Cerebellar nuclear complex (tissue), 1 donor: ENCODE measurements at places on chromosomes 7 and 10.

GRCh38 chr10:10849306-10849705 lies 168.4 kb upstream of the CELF2 start:
- DNase-seq, result no peak

DNA sequence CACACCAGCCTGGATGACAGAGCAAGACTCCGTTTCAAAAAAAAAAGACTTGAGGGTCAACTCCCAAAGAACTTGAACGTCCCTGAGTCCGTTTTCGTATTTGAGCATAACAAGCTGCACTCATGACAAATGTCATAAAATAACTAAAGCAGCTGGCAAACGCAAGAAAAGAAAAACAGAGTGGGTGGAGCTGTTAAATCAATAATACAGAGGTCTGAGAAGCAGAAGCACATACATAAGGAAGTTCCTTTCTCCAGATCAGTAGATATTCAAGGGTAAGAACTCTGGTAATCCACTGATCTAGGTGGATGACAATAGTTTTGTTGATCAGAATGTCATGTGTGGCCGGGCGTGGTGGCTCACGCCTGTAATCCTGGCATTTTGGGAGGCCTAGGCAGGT lies 150.1 kb downstream of the FAM107B start:
- no peak for DNase-seq

DNA sequence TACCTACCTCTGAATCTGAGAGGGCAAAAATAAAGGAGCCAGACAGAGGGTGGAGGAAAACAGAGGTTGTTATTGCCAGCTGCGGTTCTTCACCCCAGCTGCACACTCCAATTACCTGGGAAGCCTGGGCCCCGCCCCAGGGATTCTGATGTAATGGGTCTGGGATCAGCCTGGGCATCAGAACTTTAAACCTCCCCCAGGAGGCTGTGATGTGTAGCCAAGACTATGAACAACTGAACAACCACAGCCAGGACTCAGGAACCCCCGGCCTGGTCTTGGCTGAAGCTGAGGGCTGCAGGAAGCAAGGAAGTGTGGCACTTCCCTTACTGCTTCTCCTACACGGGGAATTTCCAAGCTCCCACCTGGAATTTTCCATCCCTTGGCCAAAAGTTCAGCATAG lies 89.3 kb downstream of the HIP1 start:
- DNase-seq, result no peak

GRCh38 chr7:81073931-81074251 lies 155.0 kb upstream of the SEMA3C start:
- DNase-seq, result no peak

DNA sequence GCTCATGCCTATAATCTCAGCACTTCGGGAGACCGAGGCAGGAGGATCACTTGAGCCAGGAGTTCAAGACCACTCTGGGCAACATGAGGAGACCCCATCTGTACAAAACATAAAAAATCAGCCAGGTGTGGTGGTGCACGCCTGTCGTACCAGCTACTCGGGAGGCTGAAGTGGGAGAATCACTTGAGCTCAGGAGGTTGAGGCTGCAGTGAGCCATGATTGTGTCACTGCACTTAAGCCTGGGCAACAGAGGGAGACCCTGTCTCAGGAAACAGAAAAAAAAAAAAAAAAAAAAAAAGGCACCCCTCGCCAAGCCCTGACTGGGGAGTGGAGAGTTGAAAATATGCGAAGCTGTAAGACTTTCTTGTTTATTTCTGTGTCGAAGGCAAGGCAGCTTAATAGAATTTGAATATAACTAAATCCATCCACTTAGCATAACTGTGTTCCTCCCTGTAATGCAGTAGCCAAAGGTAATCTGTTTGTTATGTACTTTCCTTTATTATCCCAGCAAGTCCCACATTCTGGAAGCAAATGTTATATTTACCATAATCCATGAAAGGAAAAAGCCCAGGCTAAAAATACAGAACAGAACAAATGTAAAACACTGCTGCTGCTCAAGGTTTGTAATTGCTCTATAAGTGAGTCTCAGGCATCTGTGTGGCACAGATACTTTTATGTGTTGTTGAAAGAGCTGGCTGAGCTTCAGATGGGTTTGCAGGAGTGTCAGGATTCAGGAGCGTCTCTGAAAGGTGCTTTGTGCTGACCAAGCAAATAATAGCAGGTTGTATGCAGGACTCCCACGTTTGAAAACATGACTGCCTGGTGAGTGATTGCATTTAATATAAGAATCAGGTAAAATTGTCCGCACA lies 127.2 kb downstream of the CELF2 start:
- DNase-seq, result no peak
